BE2C (cell line): ENCODE measurements at places on chromosomes 4 and X.

DNA sequence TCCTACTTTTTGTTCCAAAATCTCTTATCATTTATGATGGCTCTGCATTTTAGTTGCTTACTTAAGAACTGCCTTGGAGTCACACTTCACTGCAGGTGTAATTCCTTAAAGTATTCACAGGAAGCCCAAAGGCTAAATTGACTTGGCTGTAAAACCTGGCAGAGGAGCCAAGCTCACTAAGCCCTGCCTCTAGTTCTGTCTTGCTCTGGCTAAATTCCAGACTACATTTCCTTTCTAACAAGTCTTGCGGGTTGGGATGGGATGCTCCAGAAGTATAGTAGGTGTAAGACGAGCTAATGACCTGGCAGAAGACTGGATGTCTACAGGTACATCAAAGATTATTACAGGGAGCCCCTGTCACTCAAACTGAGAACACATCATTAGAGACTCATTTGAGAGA is 924.0 kb upstream of the INTU start:
- no peak for DNase-seq

GRCh38 chr4:102819588-102820365 is 7.6 kb downstream of the UBE2D3 start:
- no peak for DNase-seq

DNA sequence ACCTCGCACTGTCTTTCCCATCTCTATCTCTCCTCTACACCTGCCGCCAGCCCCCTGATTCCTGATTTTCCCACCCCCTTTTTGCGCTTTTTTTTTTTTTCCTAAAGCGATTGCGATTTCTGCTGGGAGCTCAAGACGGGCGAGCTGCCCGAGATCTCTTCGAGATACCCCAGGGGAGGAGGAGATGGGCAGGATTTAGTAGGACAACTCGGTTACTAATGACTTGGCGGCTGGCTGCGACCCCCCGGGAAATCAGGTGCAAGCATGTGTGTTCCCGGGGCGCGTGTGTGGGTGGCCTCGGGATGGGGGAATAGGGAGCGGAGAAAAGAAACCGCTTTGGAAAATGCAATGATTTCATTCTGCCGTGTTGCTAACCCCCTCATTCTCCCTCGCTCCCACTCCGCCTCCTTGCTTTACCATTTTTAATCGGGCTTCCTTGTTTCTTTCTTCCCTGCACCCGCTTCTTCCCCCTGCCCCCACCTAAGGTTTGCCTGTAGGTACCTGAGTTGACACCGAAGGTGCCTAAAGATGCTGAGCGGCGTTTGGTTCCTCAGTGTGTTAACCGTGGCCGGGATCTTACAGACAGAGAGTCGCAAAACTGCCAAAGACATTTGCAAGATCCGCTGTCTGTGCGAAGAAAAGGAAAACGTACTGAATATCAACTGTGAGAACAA is 4.4 kb downstream of the SLITRK2 start:
- no peak for DNase-seq

DNA sequence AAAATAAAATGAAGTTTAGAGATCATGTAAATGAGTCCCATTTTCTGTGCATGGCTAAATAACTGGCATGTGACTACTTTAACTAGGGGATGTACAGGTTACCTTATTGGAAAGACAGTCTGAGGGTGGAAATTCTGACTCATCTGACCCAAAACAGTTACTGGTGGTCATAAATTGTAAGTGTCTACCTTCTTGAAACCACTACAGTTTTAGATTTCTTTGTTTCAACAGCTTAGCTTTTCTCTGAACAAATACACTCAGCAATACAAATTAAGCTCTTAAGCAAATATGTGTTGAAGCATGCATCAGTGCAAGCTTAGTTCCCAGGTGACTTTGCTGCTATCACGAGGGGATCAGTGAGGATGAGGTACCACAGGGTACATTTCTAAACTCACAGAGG is 60.7 kb upstream of the PGM2 start:
- no peak for DNase-seq

- no peak for DNase-seq
These were observed 1.1 kb downstream of the PHOX2B start for GRCh38 chr4:41747230-41748055.

GRCh38 chrX:106391284-106391911 is 220.4 kb upstream of the RADX start:
- DNase-seq, result no peak
